ENCODE measurements at places on chromosomes 1 and 21.

DNA sequence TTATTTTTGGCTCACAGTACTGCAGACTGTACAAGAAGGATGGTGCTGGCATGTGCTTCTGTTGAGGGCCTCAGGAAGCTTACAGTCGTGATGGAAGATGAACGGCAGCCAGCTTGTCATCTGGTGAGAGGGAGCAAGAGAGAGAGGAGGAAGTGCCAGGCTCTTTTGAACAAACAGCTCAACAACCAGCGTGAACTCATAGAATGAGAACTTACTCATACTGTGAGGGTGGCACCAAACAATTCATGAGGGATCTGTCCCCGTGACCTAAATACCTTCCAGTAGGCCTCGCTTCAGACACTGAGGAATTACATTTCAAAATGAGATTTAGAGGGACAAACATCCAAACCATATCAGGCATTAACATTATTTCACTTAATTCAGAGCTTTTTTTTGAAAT lies 84.7 kb downstream of the PKN2 start:
- no peak for DNase-seq

- DNase-seq, result no peak
These were observed 370.6 kb downstream of the PTPRC start for GRCh38 chr1:199009447-199009846.

DNA sequence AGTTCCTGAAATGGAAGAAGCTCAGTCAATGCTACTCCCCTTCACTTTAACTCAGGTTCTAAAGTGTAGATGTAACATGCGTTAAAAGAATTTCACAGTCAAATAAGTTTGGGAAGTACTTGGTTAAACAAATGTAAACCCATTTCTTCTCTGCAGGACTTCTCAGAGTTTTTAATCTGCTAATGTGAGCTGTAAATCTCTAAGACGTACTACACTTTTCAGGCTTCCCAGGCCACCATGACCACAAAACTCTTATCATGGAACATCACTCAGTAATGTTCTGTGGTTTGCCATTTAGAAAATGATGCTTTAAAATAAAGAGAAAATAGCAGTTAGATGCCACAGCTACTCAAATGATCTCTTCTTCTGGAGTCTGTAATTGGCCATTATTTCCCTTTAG lies 104.3 kb downstream of the HHIPL2 start:
- DNase-seq, result no peak

- DNase-seq, result no peak
These were observed 24.3 kb upstream of the GRHL3 start for GRCh38 chr1:24294716-24295371.

- DNase-seq, result no peak
These were observed 614 bp upstream of the CACNA1E start for GRCh38 chr1:181482521-181483284.

GRCh38 chr1:219783605-219784235 lies 144.6 kb downstream of the SLC30A10 start:
- no peak for DNase-seq

- DNase-seq, result no peak
These were observed 94.5 kb downstream of the ROR1 start for GRCh38 chr1:63868268-63868781.

- no peak for DNase-seq
These were observed 9.6 kb upstream of the SMYD2 start for GRCh38 chr1:214271174-214271858.

DNA sequence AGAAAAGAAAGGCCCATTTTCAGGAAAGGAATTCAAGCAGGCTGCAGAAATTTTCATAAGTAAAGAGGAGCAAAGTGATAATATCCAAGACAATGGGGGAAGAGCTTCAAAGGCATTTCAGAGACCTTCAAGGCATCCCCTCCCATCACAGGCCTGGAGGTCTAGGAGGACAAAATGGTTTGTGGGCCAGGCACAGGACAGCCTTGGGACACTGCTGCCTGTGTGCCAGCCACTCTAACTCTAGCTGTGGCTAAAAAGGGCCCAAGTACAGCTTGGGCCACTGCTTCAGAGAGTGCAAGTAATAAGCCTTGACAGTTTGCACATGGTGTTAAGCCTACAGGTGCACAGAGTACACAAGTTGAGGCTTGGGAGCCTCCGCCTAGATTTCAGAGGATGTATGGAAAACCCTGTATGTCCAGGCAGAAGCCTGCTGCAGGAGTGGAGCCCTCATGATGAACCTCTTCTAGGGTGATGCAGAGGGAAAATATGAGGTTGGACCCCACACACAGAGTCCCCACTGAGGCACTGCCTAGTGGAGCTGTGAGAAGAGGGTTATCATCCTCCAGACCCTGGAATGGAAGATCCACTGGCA lies 51.8 kb upstream of the ZSWIM5 start:
- DNase-seq, result no peak

DNA sequence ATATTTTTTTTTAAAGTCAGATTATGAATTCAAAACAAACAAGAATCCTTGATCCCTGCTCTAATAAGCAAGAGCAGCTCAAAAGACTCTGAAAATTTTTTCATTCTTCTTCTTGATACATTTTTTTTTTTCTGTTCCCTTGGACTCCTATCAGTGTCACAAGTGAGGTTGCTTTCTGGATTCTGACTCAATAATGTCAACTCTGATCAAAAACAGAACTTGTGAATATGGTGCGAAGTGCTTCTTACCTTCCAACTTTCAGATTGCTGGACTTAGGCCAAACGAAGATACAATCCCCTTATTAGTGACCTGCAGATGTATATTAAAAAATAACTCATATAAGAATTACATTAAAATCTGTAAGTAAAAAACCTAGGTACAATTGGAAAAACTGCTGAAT lies 136.1 kb downstream of the GPATCH2 start:
- DNase-seq, result no peak

DNA sequence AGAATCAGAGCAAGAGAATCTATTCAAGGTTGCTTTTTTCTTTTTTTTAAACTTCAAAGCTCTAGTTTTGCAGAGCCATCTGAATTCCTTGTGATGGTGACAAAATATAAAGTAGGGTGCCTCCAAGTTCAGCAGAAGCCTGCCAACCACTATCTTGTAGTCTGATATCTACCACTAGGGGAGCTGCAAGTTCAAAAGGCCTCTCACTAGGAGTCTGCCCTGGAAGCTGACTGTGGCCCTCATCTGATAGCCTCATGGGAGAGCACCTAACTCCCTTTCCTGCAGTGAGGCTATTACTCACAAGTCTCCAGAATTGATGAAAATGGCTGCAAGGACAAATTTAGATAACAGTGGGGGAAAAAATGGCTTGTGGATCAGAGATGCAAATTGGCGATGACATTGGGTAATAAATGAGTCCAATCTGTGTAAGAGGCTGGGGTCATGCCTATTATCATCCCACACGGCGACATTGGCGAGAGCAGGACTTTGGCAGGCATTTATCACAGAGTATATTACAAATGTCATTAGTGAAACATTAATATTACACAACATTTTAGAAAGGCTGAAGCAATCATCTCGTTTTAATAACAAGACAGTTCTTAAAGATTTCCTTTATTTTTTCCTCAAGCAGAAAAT lies 10.7 kb upstream of the ZP4 start:
- no peak for DNase-seq

Measured in stimulated activated CD4-positive, alpha-beta T cell treated with anti-CD3 and anti-CD28 coated beads, TNF-alpha, amount 100 ng/mL, for 1 hour (primary cell).